Right ventricle myocardium superior (tissue), 1 donor: ENCODE measurements at places on chromosomes 4 and X. TPM values are rescaled to one million over a fixed set of nuclear protein-coding genes. Genes with fewer than 3 reads are reported as not detected.

Gene ETNPPL
- 14.5 TPM for total RNA-seq

GRCh38 chrX:16018291-16018690 lies 105.1 kb upstream of the GRPR start:
- DNase-seq: no peak

- no peak for DNase-seq
These were observed 42.0 kb upstream of the PJA1 start for GRCh38 chrX:69207216-69207615.

GRCh38 chr4:24130637-24131036 lies 240.8 kb upstream of the PPARGC1A start:
- DNase-seq: no peak

GRCh38 chrX:13142891-13143290 lies 98.5 kb upstream of the FAM9C start:
- DNase-seq: no peak
